Stimulated activated CD8-positive, alpha-beta memory T cell treated with anti-CD3 and anti-CD28 coated beads, Interleukin-7, amount 100 ng/mL, for 24 hours (primary cell): ENCODE measurements at places on chromosomes 12 and 14.

DNA sequence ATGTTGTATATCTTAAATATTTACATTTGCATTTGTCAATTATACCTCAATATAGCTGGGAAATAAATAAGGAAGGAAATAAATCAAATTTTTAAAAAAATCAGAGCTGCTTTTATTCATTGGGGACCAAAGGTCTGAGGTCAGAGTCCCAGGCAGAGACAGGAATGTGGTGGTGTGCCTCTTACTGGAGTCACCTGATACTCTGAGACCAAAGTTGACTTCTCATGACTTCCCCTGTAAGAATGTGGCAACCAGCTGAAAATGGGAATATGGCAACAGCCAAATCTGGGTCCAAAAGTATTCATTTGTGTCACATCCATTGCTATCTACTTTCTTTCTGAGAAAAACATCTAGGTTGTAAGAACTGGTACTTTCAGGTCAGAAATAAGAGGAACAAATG, 496.6 kb upstream of the TMPO start:
- DNase-seq = no peak

DNA sequence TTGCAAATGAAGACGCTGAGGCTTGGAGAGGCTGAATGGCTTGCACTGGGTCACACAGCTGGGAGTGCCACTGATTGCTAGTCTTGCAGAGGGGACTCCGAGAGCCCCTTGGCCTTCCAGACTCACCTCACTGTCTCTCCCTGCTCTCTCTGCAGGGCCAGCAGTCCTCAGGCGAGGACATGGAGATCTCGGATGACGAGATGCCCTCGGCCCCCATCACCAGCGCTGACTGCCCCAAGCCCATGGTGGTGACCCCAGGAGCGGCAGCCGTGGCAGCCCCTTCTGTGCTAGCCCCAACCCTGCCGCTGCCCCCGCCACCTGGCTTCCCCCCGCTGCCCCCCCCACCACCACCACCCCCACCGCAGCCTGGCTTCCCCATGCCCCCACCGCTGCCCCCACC, 10.1 kb downstream of the SETD1B start:
- DNase-seq = no peak

GRCh38 chr12:54126696-54127537, 61.9 kb downstream of the SMUG1 start:
- DNase-seq = no peak

- no peak for DNase-seq
Observed at GRCh38 chr14:34201909-34202637, 251.2 kb upstream of the EGLN3 start.

- DNase-seq = no peak
Observed at GRCh38 chr12:32615441-32615840, 63.7 kb upstream of the DNM1L start.

- no peak for DNase-seq
Observed at GRCh38 chr12:11133816-11134215, 628 bp downstream of the TAS2R30 start.

DNA sequence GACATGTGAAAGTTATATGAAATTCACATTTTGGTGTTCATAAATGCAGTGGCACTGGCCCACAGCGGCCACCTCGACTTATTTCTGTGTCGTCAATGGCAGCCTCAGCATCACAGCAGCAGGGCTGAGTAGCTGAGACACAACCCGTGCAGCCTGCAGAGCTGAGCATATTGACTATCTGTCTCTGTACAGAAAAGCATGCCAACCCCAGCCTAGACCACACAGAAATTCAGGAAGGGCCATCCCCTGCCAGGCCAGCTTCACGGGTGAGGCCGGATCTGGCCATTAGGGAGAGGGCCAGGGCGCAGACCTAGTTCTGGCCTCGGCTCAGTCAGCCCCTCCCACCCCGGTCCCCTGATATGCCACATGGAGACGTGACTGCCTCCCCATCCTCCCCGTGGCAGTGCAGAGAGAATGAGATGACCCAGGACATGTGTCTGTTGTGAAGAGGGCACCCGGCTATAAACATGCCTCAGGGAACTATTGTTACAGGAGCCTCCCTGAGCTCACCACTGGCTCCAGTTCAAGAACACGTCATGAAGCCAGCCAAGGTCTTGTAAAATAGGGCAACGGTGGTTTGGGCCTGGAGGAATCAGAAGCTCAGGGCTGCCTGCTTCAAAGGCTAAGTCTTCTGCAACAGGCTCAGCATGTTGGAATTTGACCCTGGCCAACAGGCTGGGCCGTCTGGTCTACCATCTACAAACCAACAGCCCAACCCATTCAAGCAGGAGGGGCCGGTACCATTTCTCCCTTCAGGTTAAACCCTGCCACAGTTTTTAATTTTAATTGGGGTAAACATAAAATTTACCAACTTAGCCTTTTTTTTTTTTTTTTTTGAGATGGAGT, 25.5 kb downstream of the SCARB1 start:
- DNase-seq = no peak

- DNase-seq = no peak
Observed at GRCh38 chr12:96465896-96466295, 23.5 kb upstream of the CFAP54 start.

DNA sequence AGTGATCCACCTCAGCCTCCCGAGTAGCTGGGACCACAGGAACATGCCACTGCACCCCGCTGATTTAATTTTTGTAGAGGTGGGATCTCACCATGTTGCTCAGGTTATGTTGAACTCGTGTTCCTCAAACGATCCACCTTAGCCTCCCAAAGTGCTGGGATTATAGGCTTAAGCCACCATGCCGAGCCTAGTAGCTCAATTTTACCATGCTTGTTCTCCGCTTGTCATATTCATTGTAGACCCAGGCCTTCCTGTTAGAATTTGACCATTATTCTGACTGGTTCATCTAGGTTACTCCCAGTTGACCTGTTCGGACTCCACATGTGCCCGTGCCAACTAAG, 24.7 kb downstream of the TMBIM6 start:
- DNase-seq = no peak

DNA sequence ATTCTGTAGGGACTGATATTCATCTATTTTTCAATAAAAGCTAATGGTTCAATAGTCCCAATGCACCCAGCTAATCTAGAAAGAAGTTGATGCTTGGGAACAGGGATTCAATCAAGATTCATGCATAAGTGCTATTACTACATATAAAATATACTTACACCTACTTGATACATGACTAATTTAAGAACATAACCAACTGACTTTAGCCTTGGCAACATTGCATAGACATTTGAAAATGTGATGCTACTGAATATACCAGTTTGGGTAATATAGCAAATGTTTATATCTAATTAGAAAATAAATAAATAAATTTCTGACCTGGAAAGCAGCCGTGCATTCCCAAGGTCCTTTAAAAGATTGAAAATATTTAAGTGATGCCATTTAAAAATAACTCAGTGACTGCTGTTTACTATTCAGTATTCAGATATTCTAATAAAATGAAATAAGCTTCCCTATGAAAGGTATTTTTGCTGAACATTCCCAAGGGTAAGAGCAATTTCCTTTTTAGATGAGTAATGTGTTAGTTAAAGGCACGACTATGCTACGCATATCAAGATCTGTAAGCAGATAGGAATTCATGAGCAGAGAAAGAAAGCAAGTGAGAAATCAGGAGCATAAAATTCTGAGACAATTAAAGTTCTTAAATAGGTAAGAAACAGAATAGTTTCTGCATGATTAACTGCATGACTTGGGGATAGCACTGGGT, 160.6 kb upstream of the SYT1 start:
- DNase-seq = no peak

DNA sequence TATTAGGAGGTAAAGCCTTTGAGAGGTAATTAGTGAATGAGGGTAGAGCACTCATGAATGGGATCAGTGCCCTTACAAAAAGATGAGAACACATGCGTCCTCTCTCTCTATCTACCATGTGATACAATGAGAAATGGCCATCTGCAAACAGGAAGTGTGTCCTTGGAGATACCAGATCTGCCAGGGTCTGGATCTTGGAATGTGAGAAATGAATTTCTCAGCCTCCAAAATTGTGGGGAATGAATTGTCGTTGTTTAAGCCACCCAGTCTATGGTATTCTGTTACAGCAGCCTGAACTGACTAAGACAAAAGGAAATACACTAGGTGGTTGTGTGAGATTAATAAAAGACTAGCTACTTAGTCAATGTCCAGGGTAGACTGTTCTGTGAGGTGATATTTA, 366.6 kb downstream of the NELL2 start:
- DNase-seq = no peak

DNA sequence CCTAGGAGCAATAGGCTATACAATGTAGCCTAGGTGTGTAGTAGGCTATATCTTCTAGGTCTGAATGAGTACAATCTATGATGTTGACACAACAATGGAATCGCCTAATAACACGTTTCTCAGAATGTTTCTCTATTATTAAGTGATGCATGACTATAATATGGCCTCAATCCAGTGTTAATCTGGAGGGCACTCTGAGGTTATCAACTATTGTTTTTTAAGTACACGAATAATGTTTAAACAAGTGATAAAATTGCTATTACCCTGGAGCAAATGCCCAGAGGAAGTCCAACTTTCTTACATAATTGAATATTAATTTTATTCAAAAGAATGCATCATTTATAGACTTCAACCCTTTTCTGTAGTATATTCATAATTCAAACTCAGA, 16.4 kb upstream of the CNIH1 start:
- DNase-seq = no peak

DNA sequence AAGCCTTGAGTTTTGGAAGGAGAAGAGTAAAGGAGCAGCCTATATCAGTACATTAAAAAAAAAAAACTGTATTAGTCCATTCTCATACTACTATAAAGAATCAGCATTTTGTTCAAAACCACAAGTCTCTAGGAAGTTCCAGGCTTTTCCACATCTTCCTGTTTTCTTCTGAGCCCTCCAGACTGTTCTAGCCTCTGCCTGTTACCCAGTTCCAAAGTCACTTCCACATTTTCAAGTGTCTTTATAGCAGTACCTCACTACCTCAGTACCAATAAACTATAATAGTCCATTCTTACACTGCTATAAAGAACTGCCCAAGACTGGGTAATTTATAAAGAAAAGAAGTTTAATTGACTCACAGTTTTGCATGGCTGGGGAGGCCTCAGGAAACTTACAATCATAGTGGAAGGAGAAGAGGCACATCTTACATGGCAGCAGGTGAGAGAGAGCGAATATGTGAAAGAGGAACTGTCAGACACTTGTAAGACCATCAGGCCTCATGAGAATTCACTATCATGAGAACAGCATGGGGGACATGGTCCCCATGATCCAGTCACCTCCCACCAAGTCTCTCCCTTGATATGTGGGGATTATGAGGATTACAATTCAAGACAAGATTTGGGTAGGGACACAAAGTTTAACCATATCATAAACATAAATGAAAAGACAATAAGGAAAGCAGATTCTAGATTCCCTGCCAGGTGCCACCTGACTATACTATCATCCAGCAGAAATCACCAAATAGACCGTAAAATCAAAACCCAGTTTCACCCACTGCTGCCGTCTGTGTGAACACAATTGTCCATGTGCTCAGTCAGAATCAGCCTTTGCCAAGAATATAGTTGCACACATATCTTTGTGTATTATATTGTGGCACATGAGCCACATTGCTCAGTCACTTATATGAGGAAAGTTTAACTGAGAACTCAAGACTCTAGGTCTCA, 27.8 kb downstream of the TOGARAM1 start:
- no peak for DNase-seq

DNA sequence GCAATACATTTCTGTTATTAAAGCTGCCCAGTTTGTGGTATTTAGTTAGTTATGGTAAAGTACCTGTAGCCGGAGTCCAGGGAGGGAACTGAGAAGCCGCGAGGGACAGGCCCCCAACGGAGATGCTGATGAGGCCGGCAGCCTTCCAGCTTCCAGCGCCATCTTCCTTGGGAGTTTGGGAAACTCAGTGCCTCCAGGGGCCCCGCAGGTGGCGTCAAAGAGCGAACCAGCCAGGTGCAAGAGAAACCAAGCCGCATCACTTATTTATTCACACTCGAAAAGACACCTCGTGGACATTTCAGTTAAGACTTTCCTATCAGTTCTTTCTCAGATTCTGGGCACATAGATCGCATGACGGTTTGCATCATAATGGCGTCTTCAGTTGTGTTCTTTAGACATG, 216.6 kb downstream of the GLT1D1 start:
- no peak for DNase-seq

DNA sequence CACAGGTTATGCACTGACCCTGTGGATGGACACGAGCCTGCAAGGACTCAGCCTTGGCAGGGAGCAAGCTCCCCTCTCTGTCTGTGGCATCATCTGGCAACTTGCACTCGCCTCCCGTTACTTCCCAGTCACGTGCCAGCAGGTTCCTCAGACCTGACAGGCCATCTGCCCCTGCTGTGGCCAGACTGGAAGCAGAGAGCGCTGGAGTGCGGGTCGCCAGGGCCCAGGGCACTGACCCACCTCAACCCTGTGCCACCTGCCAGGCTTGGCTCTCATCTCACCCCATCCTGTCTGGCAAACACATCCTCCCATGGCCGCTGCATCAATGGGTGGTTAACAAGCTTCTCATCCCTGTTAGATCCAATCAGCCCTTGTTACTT, 28.4 kb downstream of the SLC6A12 start:
- DNase-seq = no peak

DNA sequence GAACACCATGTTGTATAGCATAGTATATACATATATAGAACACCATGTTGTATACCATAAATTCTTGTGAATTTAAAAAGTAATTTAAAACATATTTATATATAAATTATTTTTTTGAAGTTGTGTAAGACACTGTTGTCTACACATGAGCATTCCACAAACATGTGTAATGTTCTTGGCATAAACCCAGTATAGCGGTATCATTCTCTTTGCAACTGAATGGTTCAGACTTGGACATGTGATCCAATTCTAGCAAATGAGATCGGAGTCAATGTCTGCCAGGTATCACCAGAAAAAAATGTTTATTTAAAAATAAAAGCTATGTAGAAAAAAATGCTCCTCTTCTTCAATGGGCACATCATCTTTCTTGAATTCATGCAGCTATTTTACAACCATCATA, 33.9 kb downstream of the CEP290 start:
- no peak for DNase-seq

DNA sequence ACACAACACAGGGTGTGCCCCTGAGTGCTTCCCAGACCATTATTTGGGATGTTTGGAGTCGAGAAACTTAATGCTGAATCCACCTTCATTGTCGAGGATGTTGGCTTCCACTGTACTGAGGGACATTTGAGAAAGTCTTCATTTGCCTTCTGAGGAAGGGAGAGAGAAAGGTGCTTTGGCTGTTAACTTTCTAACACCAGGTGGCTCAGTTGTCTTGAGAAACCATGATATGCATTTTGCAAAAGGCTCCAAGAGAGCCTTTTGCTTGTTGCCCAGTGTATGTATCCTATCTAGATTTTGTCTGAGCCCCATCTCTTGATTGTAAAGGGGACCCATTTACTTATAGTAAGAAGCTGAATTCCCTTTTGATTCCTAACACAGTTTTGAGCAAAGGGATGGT, 28.6 kb upstream of the NRXN3 start:
- DNase-seq = no peak
